Left ventricle myocardium superior (tissue), 1 donor: ENCODE measurements at places on chromosomes 7 and 10. TPM values are rescaled to one million over a fixed set of nuclear protein-coding genes. Genes with fewer than 3 reads are reported as not detected.

SRGN gene
- total RNA-seq: 42.8 TPM

CAV2 gene
- total RNA-seq: 204 TPM

PNLIPRP2 gene
- not detected for total RNA-seq

FAM25G gene
- not detected for total RNA-seq

NOD1 gene
- total RNA-seq: 6.9 TPM

NET1 gene
- 16.5 TPM for total RNA-seq

- DNase-seq: peak; percentile 96
These were observed 1.3 kb upstream of the ACBD5 start for GRCh38 chr10:27241652-27242472.

GRCh38 chr10:83908506-83908905, 230.8 kb upstream of the GHITM start:
- no peak for DNase-seq

GRCh38 chr7:121398246-121398645, 2.1 kb upstream of the FAM3C start:
- DNase-seq: no peak

GRCh38 chr7:93046641-93047040, 71.1 kb downstream of the SAMD9 start:
- no peak for DNase-seq

DNA sequence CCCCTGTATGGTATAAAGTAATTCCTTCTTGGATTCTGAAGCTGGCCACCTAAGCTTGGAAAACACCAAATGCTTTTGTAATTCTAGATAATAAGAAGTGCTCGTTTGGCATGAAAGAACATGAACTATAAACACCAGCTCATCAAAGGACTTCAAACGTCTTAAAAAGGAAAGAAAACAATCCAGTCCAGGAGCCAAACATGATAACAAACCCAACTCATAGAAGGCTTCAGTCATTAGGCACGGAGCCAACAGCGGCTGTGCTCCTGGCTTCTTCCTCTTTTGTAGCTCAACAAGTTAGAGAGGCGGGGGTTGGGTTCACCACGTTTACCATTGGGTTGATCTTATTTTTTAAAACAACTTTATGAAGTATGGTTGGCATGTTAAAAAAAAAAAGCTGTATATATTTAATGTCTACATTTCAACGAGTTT, 56.4 kb upstream of the ECHDC3 start:
- DNase-seq: peak; percentile 74

DNA sequence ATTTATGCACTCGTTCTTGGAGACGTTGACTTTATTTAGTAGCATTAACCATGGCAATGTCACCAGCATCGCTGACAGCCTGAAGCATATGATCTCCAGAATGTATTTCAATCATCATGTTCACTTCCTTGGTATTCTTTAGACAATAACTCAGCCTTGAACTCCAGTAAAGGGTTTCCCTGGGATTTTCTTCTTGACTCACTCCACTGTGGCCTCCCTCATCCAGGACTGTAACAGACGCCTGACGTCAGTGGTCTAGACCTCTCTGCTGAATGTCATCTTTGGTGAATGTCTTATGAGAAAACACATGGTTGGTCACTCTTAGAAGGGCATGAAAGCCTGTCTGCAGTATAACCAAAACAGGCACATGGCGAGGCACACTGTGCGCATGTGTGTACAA, 64.4 kb downstream of the EGFR start:
- no peak for DNase-seq

DNA sequence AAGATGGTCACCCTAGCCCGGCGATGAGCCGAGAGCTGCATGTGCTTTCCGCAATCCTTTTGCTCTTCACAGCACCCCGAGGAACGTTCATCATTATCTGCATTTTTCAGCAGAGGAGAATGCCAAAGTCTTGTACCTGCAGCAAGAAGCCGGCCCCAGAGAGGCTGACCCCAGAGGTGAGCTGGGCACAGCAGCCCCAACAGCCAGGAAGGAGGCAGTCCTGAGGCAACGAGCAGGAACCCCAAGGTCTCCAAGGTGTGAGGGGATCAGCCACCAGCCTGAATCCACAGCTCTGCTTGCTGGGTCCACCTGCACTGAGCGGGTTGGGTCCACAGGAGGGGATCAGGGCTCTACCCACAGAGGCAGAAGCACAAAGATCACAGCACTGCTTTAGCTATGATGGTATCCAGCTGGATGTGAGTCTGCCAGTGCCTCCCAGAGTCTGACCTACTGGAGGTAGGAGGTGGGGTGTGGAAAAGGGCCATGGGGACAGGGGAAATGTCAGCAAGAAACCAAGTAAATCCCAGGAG, 16.8 kb upstream of the GDF10 start:
- DNase-seq: no peak

- DNase-seq: no peak
These were observed 63.1 kb downstream of the FAM53B start for GRCh38 chr10:124681091-124681490.

GRCh38 chr7:15236952-15237351, 324.9 kb downstream of the AGMO start:
- DNase-seq: no peak

DNA sequence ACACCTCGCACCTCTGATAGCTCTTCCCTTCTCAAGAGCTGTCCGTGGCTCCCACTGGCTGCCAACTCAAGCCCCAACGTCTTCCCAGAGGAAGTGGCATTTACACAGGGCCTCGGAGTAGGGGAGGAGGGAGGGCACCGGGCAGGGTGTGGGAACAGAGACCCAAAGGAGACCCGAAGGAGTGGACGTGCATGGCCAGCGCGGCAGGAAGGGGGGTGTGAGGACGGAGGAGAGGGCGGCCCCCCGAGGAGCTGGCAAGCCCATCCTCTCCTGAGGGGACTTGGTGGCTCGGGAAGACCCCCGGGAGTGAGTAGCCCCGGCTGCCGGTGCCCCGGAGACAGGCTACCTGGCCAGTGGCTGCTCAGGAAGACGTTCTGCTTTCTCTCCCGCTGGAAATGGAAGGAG, 85.9 kb downstream of the FOXL3 start:
- peak; percentile 21 for DNase-seq

DNA sequence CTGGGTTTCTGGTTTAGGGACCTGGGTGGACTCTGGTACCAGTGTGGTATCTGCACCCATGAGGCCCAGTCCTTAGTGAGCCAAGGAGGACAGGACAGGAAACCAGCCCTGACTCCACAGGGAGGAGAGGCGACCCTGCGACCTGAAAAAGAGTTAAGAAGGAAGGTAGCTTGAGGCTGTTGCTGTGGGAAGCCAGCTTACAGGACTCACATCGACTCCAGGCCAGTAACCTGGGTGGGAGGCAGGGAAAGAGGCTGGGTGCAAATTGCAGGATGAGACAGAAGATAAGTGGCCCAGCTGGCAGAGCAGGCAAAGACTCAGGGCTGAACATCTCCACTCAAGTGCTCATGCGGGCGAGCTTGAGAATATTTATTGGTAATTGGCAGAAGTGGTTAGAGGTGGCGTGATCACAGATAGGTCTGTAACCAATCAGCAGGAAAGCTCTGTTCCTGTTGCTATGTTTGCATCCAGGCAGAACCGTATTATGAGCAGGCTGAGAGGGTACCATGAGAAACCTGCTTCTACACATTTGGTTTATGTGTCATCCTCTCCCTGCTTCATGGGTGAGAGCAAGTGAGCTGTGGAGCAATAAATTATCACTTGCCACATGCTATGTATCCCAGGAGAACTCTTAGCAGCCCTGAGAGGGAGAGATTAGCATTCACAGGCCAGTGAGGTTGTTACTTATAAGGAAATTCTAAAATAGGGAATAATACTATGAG, 11.0 kb downstream of the TLL2 start:
- no peak for DNase-seq
